ENCODE measurements at places on chromosomes 6 and 20.

- DNase-seq, result no peak
Observed at GRCh38 chr6:134938896-134939295, 11.0 kb downstream of the ALDH8A1 start.

GRCh38 chr20:47672886-47673670, 112.2 kb downstream of the SULF2 start:
- DNase-seq, result no peak

DNA sequence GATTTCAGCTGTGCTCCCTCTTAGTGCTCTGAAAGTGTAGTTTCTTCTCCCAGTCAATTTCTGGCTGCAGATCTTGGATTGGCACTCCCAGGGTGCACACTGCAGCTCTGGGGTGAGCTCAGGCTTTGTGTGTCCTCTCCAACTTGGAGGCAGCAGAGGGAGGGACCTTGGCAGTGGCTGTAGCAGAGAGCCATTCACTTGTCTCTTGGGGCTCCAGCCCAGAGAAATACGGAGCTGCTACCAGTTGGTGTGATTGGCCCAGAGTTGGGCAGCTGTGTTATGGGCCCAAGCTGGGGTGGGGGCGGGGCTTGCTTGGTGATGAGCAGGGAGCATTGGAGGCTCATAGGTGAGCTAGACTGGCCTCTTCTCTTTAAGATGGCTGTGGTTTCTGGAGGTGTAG, 65.9 kb downstream of the KLHL32 start:
- DNase-seq, result peak; percentile 56

- no peak for DNase-seq
Observed at GRCh38 chr6:5670381-5670780, 336.3 kb downstream of the NRN1 start.

DNA sequence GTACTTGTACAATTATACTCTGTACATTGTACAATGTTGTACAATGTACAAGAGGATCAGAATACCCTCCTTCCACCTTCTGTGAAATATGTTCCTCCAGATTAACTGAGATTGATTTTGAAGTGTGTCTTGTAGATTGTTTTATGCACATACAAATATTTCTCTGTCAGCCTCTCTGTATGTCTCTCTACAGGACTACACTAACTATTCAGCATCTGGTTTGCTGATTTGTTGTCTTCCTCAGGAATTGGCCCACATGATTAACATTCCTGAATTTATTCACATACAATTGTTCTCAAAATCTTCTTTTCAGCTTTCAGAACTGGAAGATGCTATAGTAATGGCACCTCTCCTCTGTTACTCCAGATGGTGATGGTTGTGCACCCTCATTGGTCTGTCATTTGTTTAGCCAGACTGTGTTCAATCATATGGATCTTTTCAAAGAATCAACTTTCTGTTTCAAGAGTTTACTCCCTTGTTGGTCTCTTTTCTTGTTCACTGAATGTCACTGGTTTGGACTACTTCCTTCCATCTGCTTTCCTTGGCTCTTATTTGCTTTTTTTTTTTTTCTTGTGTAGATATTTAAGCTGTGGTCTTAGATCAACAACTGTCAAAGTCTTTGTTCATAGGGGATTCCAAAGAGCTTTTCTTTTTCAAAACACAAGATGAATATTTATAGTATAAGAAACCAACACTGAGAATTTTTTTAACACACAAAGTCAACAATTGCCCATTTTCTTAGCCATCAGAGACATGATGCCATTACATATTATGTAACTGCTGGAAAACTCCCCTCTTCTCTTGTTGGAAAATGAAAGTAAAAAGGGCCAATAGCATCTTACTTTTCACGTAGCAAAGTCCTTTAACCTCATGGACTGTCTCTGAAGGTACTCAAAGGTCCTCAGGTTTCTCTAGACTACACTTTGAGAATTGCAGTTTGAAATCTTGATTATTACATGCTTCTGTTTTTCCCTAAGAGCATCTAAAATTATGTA, 67.9 kb downstream of the LPA start:
- no peak for DNase-seq

- DNase-seq, result no peak
Observed at GRCh38 chr6:122631571-122632249, 21.5 kb downstream of the PKIB start.

DNA sequence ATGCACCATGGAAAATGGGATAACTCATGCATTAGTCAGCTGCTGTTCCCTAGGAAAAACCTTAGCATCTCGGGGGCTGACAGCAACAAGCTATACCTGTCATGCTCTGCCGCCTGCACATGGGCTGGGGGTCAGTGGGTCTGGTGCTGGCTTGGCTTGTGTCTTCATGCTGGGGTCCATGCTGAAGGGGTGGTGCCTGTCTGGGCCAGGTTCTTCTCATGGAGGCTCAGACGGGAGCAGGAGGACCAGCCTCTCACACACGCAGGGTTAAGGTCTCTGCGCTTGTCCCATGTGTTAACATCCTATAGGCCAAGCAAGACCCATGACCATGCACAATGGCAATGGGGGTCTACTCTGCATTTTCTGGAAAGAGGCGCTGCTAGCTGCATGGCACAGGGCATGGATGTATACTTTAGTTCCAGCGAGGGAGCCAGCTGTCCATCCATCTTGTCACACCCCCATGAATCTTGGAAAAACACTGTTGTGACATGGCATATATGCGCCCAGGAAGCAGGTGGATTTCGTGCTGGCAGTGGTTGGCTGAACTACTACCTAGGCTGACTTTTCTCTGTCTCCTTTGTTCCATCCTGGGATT, 24.6 kb upstream of the CST3 start:
- no peak for DNase-seq

GRCh38 chr6:89140347-89141156, 5.3 kb upstream of the PM20D2 start:
- no peak for DNase-seq

GRCh38 chr6:12937971-12938370, 221.4 kb downstream of the PHACTR1 start:
- DNase-seq, result no peak

DNA sequence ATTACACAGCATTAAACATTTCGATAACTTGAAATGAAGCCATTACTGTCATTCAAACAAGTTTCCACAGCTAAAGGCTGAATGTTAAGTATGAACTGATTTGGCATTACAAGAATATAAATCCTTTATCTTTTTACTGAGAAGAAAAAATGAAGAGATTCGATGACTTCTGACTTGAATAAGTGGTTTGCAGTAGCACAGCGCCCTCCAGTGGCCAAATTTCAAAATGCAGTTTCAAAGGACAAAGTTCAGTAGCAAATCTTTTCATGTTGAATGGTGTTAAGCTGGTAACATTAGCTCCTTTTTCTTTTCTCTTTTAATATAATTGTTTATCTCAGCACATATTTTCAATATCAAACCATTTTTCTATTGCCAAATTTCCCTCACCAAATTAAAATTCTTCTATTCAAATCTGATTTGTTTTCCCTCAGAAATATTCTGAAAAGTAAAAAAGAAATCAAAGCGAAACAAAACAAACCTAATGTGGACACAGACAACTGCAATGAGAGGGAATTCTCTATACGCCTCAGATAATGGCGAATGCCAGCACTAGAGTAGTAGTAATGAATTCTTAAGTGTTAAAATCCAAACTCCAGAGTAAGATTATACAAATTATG, 145.7 kb downstream of the BTBD9 start:
- peak; percentile 60 for DNase-seq

- peak; percentile 61 for DNase-seq
Observed at GRCh38 chr6:32854376-32855178, 585 bp downstream of the PSMB9 start.

DNA sequence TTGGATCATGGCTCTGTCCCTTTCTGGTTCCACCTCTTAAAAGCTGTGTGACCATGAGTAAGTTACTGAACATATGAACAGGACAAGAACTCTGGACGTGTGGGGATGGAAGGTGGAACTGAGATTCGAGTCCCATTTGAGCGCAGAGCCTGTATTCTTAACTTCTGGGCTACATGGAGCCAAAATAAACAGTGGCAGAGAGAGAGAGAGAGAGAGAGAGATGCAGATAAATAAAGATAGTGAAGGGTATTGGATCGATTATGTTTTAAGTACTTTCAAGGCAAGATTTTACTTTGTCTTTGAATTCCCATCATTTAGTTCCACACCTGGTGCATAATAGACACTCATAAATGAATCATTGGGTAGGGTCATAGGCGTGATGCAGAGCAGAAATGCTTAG, 39.7 kb downstream of the SLC35D3 start:
- DNase-seq, result no peak

DNA sequence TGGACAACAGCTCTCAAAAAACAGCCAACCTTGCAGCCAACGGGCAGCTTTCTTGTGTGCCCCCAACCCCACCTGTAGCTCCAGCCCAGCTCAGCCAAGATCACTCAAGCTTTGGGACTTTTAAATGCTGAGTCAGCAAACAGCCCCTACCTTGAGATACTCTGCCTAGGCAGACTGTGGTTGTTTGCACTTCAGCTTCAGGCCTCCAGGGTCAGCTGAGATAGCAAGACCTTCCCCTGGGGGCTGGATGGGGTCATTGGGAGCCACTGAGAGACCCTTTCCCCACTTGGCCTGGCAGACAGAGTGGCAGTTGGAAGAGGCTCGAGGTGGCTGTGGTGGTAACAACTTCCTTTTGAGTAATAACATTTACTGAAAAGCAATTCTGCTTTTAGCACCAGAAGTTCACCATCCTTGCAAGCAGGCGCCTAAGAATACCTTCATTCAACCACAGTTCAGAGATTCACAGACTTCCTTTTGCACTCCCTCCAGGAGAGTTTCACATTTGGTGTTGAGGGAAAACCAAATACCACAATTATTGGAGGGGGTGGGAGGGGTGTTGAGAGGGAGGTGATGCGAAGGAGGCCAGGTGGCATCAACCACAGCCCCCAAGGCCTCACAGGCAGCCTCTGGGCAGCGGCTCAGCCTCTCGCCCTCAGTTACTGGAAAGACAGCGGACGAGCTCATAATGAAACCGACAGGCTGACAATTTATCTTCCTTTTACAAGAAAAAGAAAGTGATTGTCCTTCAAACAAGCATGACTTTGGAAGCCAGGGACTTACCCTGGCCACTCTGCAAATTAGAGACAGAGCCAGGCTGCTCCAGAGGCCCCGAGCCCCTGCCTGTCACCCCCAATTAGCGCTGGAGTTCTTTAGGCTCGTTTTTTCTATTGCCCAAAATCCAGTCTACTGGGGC, 148.1 kb downstream of the CEBPB start:
- no peak for DNase-seq

DNA sequence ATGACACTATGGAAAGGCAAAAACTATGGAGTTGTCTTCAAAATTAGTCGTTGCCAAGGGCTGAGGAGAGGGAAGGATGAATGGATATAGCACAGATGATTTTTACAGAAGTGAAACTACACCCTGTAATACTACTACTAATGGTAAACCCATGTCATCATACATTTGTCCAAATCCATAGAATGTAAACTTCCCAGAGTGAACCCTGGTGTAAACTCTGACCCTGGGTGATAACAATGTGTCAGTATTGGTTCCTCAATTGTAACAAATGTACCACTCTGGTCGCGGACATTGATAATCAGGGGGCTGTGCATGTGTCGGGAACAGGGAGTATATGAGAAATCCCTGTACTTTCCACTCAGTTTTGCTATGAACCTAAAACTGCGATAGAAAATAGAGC, 72.2 kb downstream of the CNBD2 start:
- no peak for DNase-seq

DNA sequence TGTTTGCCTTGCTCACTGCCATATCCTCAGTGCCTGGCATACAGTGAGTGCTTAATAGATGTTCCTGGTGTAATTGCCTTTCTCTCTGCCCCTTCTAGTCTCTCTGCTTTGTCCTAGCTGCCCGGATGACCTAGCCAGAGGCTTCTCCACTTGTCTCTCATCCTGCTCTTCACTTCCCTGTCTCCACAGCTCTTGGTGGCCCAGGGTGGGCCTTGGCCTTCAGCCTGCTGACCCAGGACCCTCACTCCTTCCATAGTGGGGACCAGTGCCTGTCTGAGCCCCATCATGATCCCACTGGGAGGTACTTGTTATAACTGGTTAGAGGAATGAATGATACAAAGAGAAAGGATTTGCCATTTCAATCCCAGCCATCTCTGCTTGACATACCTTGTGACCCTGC, 49.2 kb upstream of the BLCAP start:
- DNase-seq, result no peak

- DNase-seq, result no peak
Observed at GRCh38 chr20:35465976-35466375, 10.6 kb downstream of the CEP250 start.

DNA sequence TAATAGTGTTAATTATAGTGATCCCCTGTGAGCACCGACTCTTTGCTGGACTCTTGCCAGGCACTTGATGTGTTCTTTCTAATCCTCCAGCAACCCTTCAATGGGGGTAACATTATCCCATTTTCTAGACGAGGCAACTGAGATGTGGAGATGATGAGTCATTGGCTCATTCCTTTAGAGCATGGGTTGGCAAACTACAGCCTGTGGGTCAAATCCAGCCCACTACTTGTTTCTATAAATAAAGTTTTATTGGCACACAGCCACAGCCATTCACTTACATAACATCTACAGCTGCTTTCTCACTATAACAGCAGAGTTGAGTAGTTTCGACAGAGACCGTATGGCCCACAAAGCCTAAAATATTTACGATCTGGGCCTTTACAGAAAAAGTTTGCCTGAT, 249.5 kb upstream of the KCNG1 start:
- no peak for DNase-seq

- no peak for DNase-seq
Observed at GRCh38 chr6:14518515-14519217, 401.1 kb downstream of the CD83 start.

- DNase-seq, result no peak
Observed at GRCh38 chr6:157162766-157163433, 160.4 kb downstream of the TMEM242 start.

- DNase-seq, result no peak
Observed at GRCh38 chr6:148419430-148419829, 76.8 kb downstream of the SASH1 start.

GRCh38 chr6:161166176-161166575, 107.7 kb downstream of the AGPAT4 start:
- DNase-seq, result no peak

- DNase-seq, result no peak
Observed at GRCh38 chr6:142827369-142827768, 117.6 kb downstream of the HIVEP2 start.
